ENCODE measurements at places on chromosomes 5 and 9. TPM values are rescaled to one million over a fixed set of nuclear protein-coding genes. Genes with fewer than 3 reads are reported as not detected.

Gene SMU1
- total RNA-seq = 33.4 TPM

Gene SLC25A48
- total RNA-seq = not detected

Gene MLANA
- not detected for total RNA-seq

Gene GFI1B
- total RNA-seq = not detected

Gene GABRA6
- not detected for total RNA-seq

Gene SLC27A6
- 0.15 TPM for total RNA-seq

Gene PGM5
- total RNA-seq = 88.8 TPM

Gene C5orf58
- total RNA-seq = not detected

Gene SYNPO
- 3.3 TPM for total RNA-seq

Gene LCN9
- total RNA-seq = not detected

Gene IL5
- total RNA-seq = not detected

Gene BAG1
- total RNA-seq = 13.7 TPM

Gene CLIC3
- 5.8 TPM for total RNA-seq

Gene TOR2A
- 4.5 TPM for total RNA-seq

Gene SLC36A3
- not detected for total RNA-seq

Gene COL5A1
- total RNA-seq = 294 TPM

Gene PLAC8L1
- total RNA-seq = not detected

Gene MEF2C
- total RNA-seq = 14.1 TPM

Gene PCDHGB6
- total RNA-seq = 5.1 TPM

Gene FREM1
- total RNA-seq = 0.17 TPM

Gene CDX1
- total RNA-seq = 0.17 TPM

Gene TPPP
- total RNA-seq = 0.66 TPM

Gene MUSK
- 1.7 TPM for total RNA-seq

Gene LCN1
- not detected for total RNA-seq

Gene DMRT3
- not detected for total RNA-seq

Gene CD14
- 0.50 TPM for total RNA-seq

Gene CCIN
- 1.7 TPM for total RNA-seq

Gene CRHBP
- total RNA-seq = 3.5 TPM

Gene GPR107
- total RNA-seq = 31.1 TPM

Gene TMEM252
- not detected for total RNA-seq

Gene LRRC70
- total RNA-seq = 0.50 TPM

Gene GADD45G
- total RNA-seq = not detected

Gene PAIP2
- 47.8 TPM for total RNA-seq

Gene SH3GL2
- 0.15 TPM for total RNA-seq

Gene PCDHB11
- not detected for total RNA-seq

Gene HDAC3
- total RNA-seq = 67.6 TPM

Gene C9
- total RNA-seq = not detected

Gene C5orf52
- not detected for total RNA-seq

Gene BICD2
- 60.2 TPM for total RNA-seq

Gene PCDHGB3
- 7.1 TPM for total RNA-seq

Gene PCDHB16
- total RNA-seq = 0.15 TPM

Gene OR13C3
- not detected for total RNA-seq

Gene SVEP1
- total RNA-seq = 150 TPM

All from smooth muscle cell of trachea (primary cell).